ENCODE measurements at places on chromosomes 6 and 20.

GRCh38 chr6:35552285-35552917 is 39.7 kb upstream of the TULP1 start:
- DNase-seq, result peak; percentile 56

- no peak for DNase-seq
These were observed 45.7 kb downstream of the HBS1L start for GRCh38 chr6:135008941-135009290.

- DNase-seq, result no peak
These were observed 32.3 kb downstream of the ELOVL2 start for GRCh38 chr6:11011787-11012234.

DNA sequence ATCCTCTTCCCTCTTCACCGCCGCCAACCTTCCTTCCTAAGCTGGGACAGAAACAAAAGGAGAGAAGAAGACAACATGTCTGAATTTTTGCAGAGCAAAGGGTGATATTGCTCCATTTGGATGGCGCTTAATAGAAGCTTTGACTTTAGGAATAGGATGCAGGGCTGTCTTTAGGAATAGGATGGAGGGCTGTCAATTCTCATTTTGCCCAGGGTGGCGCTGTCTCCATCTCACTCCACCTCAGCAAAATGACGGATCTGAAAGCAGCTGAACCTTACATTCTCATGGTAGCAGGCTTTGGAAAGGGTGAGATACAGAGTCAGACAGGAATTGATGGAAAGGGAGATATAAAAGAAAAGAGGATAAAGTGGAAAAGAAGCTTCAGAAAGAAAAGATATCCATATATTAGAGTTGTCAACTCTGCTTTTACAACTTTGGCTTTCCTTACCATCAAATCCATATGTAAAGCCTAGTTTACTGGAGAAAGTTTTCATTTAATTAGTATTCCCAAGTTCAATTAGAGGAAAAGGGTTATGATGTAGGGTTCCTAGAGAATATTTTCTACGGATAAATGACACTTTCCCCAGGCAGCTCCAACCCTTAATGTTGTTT is 2.4 kb downstream of the MTCL3 start:
- peak; percentile 32 for DNase-seq

- DNase-seq, result no peak
These were observed 398.6 kb downstream of the KHDRBS2 start for GRCh38 chr6:61887423-61887822.
